ENCODE measurements at places on chromosomes 7 and 10.

DNA sequence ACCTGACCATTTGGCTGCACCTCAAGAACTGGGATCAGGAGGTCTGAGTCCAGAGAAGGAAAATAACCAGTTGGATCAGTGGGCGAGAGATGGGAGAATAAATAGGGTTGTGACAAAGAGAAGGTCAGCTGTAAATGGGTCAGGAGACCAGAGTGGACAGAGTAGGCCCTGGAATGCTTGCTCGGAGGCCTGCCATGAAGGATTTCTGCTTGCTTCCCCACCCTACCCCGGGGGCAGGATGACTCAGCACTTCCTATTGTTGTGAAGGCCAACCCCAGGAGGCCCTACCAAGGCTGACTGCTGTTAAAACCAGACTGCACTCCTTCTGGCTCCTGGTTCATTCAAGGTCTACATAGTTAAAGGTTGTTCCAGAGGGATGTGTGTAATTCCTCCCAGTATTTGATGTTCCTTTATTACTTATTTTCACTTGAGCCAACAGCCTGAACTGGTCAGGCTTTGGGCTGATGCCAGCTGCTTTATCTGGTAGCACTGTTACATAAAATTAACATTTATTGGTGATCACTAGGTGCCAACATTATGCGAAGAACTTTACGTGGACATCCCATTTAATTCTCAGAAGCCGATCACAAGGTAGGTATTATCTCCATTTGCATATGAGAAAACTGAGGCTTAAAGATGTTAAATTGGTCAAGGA lies 27.3 kb upstream of the IFRD1 start:
- peak overlapping the region; percentile 57 for H3K27ac ChIP-seq
- no peak overlapping the region for H3K4me3 ChIP-seq
- H3K36me3 ChIP-seq, result no peaks in the 10 kb centered on the region
- peak; percentile 78 for DNase-seq
- peaks cover 28% of the 10 kb centered on the region for H3K4me1 ChIP-seq

GRCh38 chr10:65723525-65723924 lies 1202.3 kb upstream of the LRRTM3 start:
- H3K27me3 ChIP-seq, result no peaks in the 10 kb centered on the region
- H3K27ac ChIP-seq, result no peak overlapping the region
- DNase-seq, result no peak

GRCh38 chr7:16295558-16295957 lies 125.8 kb downstream of the CRPPA start:
- no peak for DNase-seq
- no peak overlapping the region for H3K4me3 ChIP-seq
- H3K27me3 ChIP-seq, result no peaks in the 10 kb centered on the region
- no peaks in the 10 kb centered on the region for H3K36me3 ChIP-seq

DNA sequence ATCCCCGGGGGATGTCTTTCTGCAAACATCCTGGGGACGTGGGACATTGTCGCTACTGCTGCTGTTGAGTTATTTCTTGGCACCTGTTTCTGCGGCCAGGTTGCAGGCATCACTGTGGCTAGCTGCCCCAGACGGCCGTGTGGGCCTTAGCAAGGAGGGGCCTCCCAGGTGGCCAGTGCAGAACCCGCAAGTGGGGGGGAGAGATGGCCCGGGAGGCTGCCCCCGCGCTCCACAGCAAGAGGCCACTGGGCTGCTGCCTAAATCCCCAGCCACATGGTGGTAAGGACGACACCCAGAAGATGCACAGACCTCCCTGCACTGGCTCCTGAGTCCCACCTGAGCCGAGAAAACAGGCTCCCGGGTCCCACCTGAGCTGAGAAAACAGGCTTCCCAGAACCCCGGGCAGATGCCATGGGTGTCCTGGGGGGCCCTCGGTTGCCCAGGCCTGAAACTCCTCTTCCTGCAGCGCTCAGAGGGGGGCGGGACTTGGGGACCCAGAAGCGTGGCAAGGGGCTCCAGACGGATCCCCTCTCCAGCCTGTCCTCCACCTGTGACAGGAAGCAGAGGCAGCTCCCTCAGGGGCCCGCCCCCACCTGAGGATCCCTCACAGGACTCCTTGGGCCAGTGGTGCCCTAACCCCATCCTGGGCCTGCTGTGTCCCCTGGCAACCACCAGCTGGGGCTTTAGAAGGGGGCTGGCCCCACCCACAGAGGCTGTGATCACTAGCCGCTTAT lies 952 bp upstream of the MAFK start:
- H3K4me1 ChIP-seq, result no peaks in the 10 kb centered on the region
- H3K4me3 ChIP-seq, result no peak overlapping the region
- DNase-seq, result peak; percentile 68

GRCh38 chr10:77635402-77636227 lies 2.0 kb downstream of the KCNMA1 start:
- H3K27me3 ChIP-seq, result no peaks in the 10 kb centered on the region
- peaks cover 62% of the 10 kb centered on the region for H3K4me1 ChIP-seq
- no peaks in the 10 kb centered on the region for H3K36me3 ChIP-seq
- peak overlapping the region; percentile 76 for H3K4me3 ChIP-seq
- no peak for DNase-seq

GRCh38 chr7:151063212-151063561 lies 3.8 kb downstream of the SLC4A2 start:
- no peak overlapping the region for H3K4me3 ChIP-seq
- DNase-seq, result peak; percentile 91
- H3K27ac ChIP-seq, result peak overlapping the region; percentile 86
- peaks cover 15% of the 10 kb centered on the region for H3K36me3 ChIP-seq

DNA sequence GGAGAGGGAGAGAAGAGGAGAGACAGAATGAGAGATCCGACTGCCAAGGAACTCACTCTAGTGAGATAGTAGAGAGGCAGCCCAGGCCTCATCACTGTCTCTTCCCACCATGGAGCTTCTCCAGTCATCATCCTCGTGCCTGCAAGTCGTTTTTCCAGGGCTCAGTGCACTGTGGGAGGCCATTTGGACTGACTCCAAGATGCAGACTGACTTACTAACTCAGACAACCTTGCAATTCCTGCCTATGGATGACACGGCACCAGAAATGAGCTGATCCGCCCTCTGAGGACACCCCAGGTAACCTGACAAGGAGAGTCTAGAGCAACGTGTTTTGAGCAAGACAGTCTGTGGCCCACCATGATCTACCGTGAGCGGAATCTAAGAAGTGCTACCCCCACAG lies 154.9 kb downstream of the GLI3 start:
- no peak overlapping the region for H3K4me3 ChIP-seq
- H3K36me3 ChIP-seq, result no peaks in the 10 kb centered on the region
- peak; percentile 76 for DNase-seq
- H3K4me1 ChIP-seq, result peaks cover 43% of the 10 kb centered on the region

DNA sequence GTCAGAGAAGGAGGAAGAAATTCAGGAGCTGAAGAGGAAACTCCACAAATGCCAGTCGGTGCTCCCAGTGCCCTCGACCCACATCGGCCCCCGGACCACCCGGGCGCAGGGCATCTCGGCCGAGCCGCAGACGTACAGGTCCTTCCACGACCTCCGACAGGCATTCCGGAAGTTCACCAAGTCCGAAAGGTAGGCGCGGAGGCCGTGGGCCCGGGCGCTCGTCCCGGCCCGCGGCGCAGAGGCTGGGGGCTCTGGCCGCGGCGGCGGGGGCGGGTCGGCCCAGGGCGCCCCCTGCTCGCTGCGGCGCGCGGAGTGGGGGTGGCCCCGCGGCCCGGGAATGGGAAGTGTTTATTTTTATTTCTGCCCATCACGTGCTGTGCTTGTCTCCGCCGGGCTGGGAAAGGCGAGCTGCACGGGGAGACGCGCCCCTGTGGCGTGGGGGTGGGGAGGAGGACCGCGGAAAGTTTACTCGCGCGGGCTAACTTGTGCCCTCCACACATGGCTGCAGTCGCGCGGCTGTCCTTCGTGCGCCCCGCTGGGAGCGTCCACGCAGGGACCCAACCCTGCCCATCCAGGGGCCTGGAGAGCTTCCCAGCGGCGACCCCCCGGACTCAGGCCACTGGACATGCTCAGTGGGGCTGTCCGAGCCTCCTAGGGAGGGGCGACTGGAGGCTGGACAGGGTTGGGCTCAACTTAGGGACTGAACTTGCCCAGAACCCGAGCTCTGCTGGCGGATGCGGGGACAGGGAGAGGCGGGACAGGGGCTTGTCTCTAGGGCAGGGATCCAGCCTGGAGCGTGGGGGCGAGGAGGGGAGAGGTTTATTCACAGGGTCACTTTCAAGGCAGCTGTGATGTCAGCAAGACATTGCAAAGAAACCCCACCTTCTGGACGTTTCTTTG lies 82.6 kb upstream of the PRKG1 start:
- peak overlapping the region; percentile 89 for H3K27ac ChIP-seq
- no peaks in the 10 kb centered on the region for H3K36me3 ChIP-seq
- peak overlapping the region; percentile 76 for H3K4me3 ChIP-seq
- H3K4me1 ChIP-seq, result peaks cover 17% of the 10 kb centered on the region
- H3K27me3 ChIP-seq, result no peaks in the 10 kb centered on the region
- peak; percentile 80 for DNase-seq

DNA sequence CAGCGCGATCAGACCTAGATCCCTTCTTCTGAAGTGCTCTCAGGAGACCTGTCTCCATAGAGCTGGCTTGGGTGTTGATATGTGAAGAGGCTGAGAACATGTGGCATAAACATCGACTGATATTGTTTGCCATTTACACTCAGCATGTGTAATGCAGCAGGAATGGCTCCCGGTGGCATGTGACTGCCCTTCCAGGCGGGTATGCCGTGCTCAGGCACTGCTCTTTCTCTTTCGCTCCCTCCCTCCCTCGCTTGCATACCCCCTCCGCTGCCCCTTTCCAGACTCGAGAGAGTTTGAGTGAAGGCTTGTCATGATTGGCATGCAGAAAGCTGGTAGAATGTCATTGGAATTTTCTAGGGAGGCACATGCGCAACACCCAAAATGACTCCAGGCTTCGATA lies 107.3 kb upstream of the PDCD4 start:
- peak overlapping the region; percentile 54 for H3K27ac ChIP-seq
- no peaks in the 10 kb centered on the region for H3K27me3 ChIP-seq
- peaks cover 17% of the 10 kb centered on the region for H3K4me1 ChIP-seq
- peak; percentile 67 for DNase-seq
- H3K36me3 ChIP-seq, result no peaks in the 10 kb centered on the region
